ENCODE measurements at places on chromosomes 12 and 14. TPM values are rescaled to one million over a fixed set of nuclear protein-coding genes. Genes with fewer than 3 reads are reported as not detected.

Gene WNT5B
- total RNA-seq = 4.1 TPM

Gene CLEC9A
- 0.63 TPM for total RNA-seq

Gene HCAR1
- 15.2 TPM for total RNA-seq

Gene KRT78
- total RNA-seq = not detected

Gene RDH11
- 38.6 TPM for total RNA-seq

Gene CPSF6
- 37.3 TPM for total RNA-seq

Gene TOMM20L
- total RNA-seq = not detected

Gene HRK
- not detected for total RNA-seq

Gene RNF212B
- total RNA-seq = not detected

Gene BMP4
- 13.9 TPM for total RNA-seq

Gene PLEKHG7
- 0.12 TPM for total RNA-seq

Gene FAM186B
- total RNA-seq = 0.48 TPM

Gene CACNA1C
- 4.4 TPM for total RNA-seq

Gene SERPINA4
- not detected for total RNA-seq

Gene WIF1
- total RNA-seq = not detected

DNA sequence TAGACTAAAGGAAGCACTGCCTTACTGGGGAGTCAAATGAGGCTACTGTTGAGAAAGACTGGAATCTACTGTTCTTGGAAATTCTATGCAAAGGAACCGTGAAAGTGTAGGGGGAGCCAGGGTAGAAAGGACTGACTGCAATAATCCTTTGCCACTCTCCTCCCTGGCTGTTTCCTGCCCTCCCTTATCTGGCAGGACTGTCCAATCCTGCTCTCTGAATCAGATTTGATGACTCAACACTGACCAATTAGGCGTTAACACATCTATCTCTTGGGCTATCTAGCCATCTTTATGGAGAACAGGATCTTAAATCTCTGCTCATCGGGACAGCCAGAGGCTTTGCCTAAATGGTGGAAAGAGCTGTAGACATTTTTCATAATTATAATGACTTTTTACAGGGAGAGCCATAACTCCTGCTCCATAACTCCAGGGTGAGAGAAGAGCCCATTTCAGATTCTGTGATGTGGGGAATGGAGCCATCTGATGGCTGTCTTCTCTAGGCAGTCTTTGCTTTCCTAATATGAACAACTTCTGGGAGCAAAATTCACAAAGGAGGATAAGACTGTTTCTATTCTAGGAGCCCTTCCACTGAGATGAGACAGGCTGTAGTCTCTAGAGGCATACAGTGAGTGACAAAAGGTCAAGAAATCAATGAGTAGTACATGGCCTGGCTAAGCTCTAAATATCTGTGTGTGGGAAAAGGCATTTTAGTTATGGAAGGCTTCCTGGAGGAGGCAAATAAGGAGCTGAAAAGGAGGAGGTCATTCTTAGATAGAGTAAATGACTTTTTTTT is 68.9 kb upstream of the CISTR start:
- no peak for DNase-seq

- no peak for DNase-seq
Observed at GRCh38 chr14:38291681-38292467, 36.0 kb upstream of the CLEC14A start.

GRCh38 chr14:32578181-32578580 is 249.1 kb downstream of the AKAP6 start:
- no peak for DNase-seq

DNA sequence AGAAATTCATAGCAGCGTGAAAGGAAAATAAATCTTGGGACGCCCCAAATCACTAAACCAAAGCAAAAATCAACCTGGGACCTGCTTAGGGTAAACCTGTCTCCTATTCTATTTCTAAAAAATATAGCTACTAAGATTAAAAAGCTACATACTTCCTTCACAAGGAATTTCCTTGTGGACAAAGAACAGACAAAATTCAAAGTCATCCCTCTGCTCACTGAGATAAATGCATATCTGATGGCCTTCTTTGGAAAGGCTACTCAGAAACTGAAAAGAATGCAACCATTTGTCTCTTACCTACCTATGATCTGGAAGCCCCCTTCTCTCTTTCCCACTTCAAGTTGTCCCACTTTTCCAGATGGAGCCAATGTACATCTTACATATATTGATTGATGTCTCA is 93.0 kb upstream of the CNOT2 start:
- no peak for DNase-seq

- no peak for DNase-seq
Observed at GRCh38 chr14:26056036-26056616, 541.7 kb downstream of the NOVA1 start.

- no peak for DNase-seq
Observed at GRCh38 chr12:102454808-102455760, 25.3 kb downstream of the IGF1 start.

GRCh38 chr12:32483499-32483898 is 84.1 kb downstream of the FGD4 start:
- no peak for DNase-seq

DNA sequence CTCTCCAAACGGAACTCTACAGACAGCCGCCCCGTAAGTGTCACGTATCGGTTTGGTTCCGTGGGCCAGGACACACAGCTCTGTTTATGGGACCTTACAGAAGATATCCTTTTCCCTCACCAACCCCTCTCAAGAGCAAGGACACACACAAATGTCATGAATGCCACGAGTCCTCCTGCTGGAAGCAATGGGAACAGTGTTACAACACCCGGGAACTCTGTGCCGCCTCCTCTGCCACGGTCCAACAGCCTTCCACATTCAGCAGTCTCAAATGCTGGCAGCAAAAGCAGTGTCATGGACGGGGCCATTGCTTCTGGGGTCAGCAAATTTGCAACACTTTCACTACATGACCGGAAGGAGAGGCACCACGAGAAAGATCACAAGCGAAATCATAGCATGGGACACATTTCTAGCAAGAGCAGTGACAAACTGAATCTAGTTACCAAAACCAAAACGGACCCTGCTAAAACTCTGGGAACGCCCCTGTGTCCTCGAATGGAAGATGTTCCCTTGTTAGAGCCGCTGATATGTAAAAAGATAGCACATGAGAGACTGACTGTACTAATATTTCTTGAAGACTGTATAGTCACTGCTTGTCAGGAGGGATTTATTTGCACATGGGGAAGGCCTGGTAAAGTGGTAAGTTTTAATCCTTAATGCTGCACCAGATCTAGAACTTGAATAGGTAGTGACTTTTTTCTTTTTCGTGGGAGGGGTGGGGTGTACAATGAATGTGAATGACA is 69.7 kb downstream of the WDR20 start:
- no peak for DNase-seq

DNA sequence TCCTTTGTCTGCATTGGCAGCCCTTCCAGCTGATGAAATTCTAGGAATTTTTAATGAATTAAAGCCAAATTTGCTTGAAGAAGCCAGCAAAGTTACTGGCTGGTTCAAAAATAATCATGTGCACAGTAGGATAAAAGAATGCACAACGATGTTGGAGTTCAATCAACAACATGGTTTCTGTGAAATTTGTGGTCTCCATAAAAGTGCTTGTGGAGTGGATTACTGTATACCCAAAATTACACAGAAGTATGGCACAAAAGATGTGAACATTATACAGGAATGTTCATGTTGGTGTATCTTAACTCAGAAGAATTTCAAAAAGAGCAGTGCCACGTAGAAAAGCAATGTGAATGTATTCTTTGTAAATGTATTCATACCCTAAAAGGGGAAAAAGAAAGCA is 105.0 kb upstream of the METAP2 start:
- DNase-seq = no peak

GRCh38 chr14:91308337-91308736 is 63.8 kb upstream of the GPR68 start:
- no peak for DNase-seq

DNA sequence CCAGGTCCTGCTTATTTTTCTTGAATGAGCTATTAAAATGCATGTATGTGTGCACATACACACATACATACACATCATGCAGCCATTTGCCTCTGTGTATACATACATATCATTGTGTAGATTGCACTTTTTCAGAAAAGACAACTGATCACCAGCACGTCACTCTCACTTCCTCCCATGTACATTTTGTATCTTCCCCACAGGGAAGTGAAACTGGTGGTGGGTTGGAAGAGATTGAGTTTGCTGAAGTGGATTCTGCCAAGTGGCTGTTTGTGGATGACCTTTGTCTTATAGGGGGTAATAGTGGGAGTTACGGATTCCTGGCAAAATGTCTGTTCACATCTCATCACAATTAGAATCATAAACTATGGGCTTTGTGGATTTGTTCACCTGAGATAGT is 448.6 kb downstream of the RAD51B start:
- no peak for DNase-seq

DNA sequence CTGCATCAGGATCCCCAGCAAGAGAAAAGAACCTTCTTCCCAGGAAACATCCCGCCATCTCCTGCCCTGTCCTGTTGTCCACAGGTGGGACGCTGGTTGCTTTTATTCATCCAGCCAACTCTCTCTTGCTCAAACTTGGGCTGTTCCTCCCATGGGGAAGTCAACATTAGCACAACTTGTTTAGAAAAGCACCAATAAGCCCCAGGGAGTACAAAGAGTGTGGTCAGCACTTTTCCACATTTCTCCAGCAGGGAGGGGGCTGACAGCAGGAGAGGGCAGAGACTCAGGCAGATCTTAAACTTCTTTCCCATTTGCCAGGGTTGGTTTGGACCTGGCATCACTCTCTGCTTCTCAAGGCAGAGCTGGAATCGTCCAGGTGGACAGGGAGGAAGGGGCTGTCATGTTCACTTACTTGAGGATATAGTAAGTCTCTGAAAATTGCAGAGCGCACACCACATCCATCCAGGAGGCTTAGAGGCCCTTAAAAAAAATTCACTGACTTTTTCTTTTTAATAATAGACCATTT is 74.9 kb downstream of the RBM19 start:
- no peak for DNase-seq

DNA sequence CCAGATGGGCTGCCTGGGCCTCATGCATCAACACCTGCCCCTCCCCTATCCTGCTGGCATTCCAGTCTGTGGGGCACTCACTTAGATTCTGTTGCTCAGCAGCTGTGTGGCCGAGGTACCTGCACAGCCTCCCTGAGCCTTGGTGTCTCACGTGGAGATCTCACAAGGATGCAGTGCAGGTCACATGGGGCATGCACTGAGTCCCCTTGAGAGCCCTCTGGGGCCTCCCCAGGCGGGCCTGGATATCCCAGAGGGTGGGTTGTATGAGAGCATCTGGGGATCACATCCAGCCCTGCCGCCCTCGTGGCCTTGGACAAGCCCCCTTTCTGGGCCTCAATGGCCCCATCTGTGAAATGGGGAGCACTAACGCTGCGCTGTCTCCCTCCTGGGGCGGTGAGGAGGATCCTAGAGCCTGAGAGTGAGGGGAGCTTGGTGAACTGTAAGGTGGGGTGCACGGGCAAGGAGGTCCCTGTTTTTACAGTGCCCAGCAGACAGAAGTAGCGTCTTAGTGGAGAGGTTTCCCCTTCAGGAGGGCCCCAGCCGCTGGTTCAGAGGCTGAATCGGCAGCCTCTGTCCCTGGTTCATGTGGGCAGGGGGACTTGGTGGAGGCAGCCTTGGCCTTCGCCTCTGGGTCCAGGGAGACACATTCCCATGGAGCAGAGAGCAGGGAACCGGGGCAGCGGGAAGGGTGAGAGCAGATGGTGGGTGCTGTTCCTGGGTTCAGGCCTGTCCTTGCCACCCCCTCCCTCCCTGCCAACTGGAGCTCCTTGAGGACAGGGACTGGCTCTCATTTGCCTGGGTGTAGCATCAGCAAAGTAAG is 791 bp upstream of the SLC25A47 start:
- no peak for DNase-seq

- DNase-seq = no peak
Observed at GRCh38 chr12:69129017-69129416, 110.4 kb upstream of the CPSF6 start.

DNA sequence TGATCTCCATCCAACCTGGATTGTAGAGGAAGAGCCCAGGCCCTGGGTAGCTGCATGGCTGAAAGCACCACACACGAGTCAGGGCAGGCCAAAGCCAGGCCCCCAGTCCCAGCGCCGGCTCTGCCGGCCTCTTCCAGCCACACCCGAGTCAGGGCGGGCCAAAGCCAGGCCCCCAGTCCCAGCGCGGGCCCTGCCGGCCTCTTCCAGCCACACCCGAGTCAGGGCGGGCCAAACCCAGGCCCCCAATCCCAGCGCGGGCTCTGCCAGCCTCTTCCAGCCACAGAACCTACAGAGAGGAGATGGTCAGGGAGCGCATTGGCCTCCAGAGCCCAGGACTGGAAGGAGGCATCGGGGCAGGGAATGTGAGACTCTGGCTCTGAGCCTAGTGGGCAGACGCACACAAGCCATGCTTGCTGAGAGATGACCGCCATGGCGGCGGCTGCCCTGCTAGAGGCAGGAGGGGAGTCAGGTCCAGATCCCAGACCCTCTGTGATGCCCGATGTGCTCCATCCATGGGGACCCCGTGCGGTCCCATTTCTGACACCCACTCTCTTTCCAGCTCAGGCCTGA is 30.2 kb downstream of the BEGAIN start:
- no peak for DNase-seq

- no peak for DNase-seq
Observed at GRCh38 chr12:92158796-92159439, 13.3 kb upstream of the BTG1 start.

DNA sequence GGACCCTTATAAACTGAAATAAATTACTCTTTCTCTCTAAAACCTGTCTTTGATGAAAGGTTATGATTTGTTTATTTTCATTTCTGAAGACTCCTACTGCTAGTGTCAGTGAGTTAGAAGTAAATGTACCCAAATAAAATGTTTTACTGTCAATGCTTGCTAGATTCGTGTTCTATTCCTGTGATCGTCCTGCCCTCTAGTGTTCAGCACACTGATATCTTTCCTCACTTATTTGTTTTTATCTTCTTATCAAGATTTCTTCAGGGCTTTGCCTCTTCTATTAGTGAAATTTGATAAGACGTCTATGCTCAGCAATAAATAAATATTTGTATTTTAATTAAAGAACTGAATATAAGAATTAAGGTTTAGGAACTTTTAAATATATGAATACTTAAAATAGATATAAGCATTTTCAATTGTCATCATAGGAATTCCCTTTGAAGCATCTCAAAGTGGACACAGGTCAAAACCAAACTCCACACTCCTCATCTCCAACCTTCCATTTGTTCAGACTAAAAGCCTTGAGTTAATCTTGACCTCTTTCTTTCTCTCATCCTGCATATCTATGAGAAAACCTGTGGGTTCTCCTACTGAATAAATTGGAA is 75.8 kb downstream of the C12orf50 start:
- DNase-seq = no peak

GRCh38 chr12:91379051-91379775 is 196.6 kb upstream of the DCN start:
- no peak for DNase-seq

- DNase-seq = no peak
Observed at GRCh38 chr12:65660836-65661235, 163.4 kb upstream of the HMGA2 start.

- DNase-seq = no peak
Observed at GRCh38 chr14:66069830-66070541, 416.2 kb upstream of the CCDC196 start.

DNA sequence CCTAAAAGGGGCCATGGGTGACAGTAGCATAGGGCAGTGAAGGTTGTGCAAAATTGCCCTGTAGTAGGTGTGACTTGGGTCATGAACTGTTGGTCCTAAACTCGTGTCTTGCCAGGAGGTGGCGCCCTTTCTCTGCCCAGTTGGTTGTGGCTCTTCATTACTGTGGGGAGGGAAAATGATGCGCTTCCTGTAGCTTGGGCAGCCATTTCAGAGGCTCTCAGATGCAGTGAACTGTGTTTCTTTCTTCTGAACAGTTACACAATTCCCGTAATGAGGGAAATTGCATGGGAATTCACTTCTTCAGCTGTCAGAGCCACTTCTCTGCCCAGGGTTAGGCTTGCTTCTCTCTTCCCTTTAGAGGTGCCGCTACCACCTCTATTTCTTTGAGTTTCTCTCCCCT is 148.1 kb upstream of the NRXN3 start:
- no peak for DNase-seq

GRCh38 chr12:91276509-91276908 is 93.9 kb upstream of the DCN start:
- no peak for DNase-seq

Data from omental fat pad (tissue), 4 donors.